Activated naive CD8-positive, alpha-beta T cell treated with anti-CD3 and anti-CD28 coated beads, Interleukin-2, amount 50 U/mL, for 24 hours (primary cell): ENCODE measurements at places on chromosomes 6 and 20.

DNA sequence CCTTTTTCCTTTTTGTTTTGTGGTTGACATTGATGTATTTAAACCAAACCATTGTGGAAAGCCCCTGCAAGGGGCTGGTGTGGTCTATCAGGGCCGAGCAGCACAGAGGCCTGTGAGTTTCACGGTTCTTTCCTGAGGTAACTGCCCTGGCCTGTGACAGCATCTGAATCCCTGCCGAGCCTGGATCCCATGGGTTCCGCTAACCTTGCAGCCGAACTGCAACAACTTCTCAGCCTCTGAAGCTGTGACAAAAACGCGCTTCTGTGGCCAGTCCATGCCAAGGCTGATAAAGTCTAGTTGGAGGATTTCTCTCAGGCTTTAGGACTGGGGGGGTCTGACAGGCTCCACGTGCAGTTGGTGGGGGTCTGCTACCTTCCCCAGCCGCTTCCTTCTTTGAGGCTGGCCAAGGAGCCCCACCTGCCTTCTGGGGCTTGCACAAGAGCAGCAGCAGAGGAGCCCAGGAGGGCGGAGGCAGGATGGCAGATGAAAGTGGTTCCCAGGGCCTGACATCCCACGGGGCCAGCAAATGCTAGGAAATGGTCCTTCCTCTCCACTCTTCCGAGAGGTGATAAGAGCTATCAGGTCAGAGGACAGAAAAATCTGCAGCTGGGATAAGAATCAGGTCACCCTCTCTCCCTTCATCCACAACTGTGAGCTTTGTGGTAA, 150.9 kb downstream of the PREX1 start:
- DNase-seq: no peak

DNA sequence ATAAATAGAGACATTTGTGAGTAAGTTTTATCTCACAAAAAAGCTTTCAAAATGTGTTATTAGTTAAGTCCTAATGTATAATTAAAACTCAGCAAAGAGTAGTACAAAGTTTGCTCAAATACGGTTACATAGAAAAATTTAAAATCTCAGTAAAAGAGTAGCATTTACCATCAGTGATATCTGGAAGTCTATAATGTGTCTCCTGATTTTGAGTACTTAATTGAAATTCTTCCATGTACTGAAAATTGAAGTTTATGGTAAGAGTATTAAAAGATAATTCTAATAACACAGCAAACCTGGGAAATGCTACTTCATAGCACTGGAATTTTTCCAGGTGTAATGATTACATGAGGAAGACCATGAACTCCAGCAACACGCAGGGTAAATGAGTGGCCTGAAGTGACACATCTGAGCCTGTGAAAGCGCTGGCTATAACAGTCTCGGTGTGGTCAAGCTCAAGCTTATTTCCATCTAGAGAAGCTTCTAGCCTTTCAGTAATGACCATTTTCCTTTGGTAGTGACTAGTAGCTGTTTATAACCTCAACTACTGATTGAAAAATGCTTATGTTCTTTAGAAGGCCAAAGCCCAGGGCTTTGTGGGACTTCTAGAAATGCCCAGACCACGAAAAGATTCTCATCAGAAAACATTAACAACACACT, 203.2 kb downstream of the ISM1 start:
- DNase-seq: no peak

DNA sequence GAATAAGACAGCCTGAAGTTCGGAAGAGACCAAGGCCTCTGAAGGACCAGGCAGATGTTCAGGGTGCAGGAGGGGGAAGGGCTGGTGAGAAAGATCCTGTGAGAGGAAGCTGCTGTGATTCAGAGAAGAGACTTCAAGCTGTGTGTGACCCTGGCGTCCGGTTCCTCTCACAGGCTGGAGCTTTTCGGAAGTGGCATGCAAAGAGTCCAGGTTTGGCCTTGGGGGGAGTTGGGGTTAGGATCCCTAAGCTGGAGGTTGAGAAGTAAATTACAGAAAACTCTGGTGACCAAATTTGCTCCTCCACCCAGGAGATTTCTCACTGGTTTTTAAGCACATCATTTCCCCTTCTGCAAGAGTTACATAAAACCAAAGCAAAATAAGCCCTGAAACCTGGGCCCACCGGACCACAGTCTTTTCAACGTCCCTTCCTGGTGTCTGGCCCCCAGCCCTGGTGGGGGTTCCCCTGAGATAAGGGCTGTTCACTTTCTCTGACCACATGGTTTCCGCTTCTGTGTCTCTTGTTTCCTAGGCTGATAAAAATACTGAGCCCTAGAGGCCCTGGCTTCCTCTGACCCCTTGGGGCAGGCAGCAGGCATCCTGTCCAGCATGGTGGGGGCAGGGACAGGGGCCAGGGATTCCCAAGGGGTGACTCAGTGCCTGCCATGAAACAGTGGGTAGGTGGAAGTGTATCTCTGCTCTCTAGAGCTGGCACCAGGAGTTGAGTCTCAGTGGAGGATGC, 12.0 kb upstream of the LTA start:
- DNase-seq: peak; percentile 71

DNA sequence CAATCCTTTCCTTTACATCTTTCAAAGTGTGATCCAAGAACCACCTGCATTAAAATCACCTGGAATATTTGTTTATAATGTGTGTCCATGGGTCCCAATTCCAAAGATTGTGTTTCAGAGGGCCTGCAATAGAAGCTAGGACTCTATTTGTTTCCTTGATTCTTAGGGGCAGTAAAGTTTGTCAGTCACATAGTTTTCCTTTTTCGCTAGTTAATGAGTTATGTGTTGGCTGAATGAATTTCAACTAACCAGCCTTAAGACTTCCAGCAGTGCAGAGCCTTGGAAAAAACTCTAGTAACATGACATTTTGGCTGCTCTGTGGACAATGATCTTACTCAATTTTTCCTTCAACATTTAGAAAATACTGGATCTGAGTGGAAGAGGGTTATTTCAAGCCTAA, 11.3 kb downstream of the FAM217A start:
- no peak for DNase-seq

GRCh38 chr6:143406673-143407072, 43.8 kb downstream of the ADAT2 start:
- no peak for DNase-seq
